ENCODE measurements at places on chromosomes 3 and 15. TPM values are rescaled to one million over a fixed set of nuclear protein-coding genes. Genes with fewer than 3 reads are reported as not detected.

P2RY1 gene
- 24.3 TPM for total RNA-seq

SPG11 gene
- 51.2 TPM for total RNA-seq

DNA sequence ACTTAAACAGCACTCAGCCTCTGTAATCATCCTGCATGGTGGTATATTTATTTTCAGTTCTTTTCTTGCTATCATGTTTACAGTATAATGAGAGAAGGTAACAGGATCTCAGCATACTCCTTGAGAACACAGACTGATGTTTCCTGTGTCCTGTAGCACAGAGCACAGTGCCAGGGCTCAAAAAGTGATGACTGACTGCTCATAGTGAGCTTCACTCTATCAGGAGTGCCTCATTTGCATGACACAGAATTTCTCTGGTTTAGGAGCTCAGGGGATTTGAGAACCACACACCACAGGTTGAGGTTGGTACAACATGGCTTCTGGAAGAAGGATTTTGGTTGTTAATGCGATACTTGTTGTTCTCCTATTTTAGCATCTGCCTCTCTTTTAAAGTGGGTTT is 68.5 kb upstream of the SLC2A2 start:
- H3K4me3 ChIP-seq: no peak overlapping the region
- H3K27ac ChIP-seq: no peak overlapping the region
- no peaks in the 10 kb centered on the region for H3K4me1 ChIP-seq
- DNase-seq: no peak

DNA sequence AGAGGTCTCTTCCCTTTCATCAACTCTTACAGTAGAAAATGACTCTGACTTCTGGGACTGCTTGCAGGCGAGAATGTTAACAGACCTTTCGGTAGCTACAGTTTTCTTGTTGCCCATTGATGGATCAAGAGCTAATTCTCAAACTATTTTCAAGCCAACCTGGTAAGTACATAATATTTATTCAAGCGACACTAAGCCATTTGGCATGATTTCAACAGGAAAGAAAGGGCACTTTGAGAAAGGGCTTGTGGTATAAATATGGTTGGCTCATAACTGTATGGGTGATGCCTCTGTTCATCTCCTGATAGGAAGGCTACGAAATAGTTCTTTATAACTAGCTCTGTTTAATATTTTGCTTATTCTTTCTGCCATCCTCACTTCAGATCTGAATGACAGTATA is 196.2 kb upstream of the CNTN4 start:
- no peak overlapping the region for H3K27ac ChIP-seq
- no peaks in the 10 kb centered on the region for H3K4me1 ChIP-seq
- H3K36me3 ChIP-seq: no peaks in the 10 kb centered on the region
- no peak overlapping the region for H3K4me3 ChIP-seq

DNA sequence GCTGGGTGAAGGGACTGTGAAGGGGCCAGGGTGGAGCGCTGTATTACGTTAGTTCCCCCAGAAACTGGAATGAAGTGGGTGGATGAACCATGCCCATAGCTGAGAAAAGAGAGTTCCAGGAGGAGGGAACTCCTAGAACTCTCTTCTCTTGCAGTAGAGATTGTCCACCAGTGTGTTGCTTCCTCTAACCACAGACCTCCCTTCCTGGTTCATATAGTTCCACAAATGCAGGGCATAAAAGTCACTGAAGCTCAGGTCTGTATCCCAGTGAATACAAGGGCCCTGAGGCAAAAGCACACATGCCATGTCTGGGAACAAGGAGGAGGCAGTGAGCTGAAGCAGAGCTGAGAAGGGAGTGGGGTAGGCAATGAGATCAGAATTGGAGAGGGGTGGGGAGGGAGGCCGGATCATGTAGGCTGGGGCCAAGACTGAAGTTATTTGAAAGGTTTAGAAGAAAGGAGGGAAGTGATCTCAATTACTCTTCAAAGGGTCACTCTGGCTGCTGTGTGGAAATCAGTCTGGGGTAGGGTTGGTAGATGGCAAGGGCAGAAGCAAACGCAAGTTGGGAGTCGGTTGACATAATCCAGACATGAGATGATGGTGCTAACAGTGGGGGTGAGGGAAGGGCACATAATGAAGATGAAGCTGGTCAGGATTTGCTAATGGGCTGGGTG is 6.5 kb downstream of the A4GNT start:
- no peak overlapping the region for H3K4me3 ChIP-seq
- H3K27me3 ChIP-seq: no peaks in the 10 kb centered on the region
- no peak overlapping the region for H3K27ac ChIP-seq
- H3K4me1 ChIP-seq: no peaks in the 10 kb centered on the region

DNA sequence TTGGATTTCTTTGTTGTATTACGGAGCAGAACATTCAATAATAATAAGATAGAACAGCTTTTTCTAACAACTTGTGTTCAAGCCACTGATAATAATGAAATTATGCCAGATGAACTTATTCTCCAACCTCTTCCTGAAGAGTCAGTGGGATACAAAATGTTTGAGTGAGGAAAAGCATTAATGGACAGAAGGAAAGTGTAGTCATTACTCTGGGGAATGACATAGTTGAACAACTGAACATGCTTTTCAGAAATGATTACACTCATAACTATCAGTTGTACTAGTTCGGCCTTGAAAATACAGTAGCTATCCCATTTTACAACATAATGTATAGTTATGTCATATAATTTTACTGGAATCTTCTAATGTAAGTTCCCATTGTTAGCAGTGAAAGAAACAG is 55.9 kb downstream of the ALCAM start:
- no peaks in the 10 kb centered on the region for H3K27me3 ChIP-seq
- DNase-seq: no peak
- H3K27ac ChIP-seq: no peak overlapping the region
- no peaks in the 10 kb centered on the region for H3K36me3 ChIP-seq
- H3K4me3 ChIP-seq: no peak overlapping the region

- peaks cover 4% of the 10 kb centered on the region for H3K4me1 ChIP-seq
- H3K4me3 ChIP-seq: no peak overlapping the region
- H3K36me3 ChIP-seq: peaks cover 3% of the 10 kb centered on the region
- H3K27ac ChIP-seq: peak overlapping the region; percentile 90
Measured at GRCh38 chr3:40299721-40300335, 9.7 kb upstream of the EIF1B start.

All from K562 (cell line).